CMK (cell line): ENCODE measurements at places on chromosomes 5 and 9.

DNA sequence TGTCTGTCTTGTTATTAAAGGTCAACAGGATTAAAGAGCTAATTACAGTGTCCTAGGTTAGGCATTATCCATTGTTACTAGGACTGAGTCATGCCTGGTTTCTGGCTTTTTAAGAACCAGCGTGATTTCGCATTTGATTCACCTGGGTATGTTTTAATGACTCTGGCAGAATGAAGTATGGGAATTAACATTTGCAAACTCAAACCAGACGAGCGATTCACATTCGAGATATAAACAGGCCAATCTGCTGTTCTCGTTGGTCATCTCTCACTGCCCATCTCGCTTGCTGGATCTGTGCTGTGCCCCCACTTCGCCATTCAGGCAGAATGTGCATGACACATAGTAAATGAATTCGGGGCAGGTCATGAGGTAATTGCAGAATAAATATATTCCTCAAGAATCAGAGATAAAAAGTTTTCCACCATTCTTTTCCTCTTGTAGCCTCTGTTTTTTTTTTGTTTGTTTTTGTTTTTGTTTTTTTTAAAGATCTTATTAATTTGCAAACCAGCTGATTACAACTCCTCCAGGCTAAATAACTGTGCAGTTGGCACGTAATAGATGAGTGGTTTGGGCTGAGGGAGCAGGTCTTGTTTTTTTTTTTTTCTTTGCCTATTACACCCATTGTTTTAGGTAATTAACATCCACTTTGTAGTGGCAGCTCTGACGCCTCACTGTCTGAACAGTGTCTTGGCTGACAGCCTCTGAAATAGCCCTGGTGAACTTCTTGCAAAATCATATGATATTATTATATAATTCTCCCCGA, 313.5 kb upstream of the MSX2 start:
- DNase-seq = no peak

- no peak for DNase-seq
These were observed 117.3 kb upstream of the FGF10 start for GRCh38 chr5:44506561-44506960.

GRCh38 chr5:119290161-119290569, 65.7 kb upstream of the TNFAIP8 start:
- no peak for DNase-seq

DNA sequence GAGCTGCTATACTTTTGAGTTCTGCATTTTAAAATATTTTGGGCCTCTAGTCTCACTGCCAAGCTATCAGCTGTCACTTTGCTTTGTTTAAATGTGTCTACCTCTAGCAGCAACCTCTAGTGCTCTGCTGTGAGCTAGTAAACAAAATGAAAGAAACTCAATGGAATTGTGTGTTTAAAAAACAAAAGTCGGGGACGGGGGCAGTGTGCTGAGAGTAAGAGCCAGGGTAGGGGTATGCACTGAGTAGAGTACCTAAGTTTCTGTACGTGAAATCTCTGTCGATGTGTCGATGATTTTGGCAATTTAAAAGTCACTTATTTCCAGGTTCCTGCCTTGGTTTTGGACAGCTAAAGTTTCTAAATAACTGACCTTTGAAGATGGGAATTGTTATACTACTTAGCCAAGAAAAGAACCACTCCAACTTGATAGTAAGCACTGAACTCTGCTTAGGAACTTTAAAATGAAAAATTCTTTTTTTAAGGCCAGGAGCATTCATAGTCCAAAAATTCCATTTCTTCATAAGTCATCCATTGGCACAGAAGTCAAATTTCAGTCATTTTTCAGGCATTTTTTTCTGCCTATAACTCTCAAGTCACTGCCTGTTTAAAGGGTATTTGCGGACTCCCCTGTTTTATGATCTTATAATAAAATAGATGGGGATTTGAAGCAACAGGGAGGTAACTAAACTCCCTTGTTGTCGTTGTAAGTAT, 111.5 kb downstream of the SAXO1 start:
- no peak for DNase-seq

GRCh38 chr5:13866792-13867191, 77.7 kb downstream of the DNAH5 start:
- peak; percentile 20 for DNase-seq

DNA sequence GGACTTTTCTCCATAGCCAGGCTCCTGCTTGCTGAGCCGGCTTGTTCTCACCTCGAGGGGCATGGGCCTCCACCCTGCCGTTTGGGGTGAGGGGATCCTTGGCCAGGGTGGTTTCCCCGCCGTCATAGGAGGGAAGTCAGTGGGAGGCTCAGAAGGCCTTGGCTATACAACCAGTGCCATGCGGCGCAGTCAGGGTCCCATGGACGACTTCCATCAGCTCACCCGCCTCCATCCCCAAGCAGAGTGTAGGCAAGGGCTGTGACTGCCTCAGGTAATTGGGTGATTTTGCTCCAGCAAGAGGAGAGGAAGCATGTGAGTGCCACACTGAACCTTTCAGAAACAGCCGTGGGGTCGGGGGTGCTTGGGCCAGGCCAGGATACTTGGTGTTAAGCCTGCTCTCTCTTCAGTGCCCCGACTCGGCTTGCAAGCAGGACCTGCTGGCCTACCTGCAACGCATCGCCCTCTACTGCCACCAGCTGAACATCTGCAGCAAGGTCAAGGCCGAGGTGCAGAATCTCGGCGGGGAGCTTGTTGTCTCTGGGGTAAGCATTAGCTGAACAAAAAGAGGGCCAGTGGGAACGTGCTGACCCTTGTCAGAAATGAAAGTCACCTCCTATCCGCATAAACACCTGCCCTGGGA, 57.2 kb upstream of the LRRTM2 start:
- DNase-seq = no peak

- no peak for DNase-seq
These were observed 20.1 kb downstream of the SREK1 start for GRCh38 chr5:66164044-66164790.

DNA sequence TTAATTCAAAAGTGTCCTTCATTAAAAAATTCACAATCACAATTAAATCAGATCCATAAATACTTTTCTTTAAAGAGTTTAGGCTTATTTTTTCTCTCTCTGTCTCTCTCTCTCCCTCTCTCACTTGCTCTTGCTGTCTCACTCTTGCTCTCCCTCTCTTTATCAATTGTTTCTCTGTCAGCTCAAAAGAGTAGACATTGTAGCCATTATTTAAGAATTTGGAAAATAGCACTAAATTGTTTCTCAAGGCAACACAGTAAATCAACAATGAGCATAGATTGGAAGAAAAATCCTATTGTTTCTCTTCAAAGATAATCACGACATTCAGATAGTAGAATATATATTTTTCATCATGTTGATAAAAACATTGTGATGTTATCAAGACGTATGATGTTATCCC, 1114.0 kb downstream of the PTPRD start:
- DNase-seq = no peak

DNA sequence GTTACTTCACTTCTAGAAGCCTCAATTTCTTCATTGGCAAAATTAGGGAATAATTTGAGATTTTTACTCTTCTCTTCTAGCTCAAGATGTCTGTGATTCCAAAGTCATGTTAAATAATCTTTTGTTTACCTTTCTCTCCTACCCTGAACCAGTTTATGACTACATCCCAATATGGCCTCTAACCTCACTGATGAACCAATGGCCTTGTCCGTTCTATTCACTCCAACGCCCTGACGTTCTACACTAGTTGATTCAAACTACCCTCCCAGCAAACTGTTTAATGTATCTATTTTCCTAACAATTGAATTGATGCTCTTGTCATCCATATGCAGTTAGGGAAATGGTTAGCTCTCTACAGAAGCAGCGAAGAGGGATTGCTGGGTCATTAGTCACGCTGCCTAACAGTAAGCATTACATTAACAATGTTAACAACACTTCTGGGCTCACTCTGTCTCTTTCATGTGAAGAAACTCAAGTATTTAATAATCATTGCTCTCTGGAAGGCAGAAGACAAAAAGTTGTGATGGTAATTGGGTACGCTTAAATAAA, 38.0 kb downstream of the RAPGEF1 start:
- no peak for DNase-seq

GRCh38 chr5:52786949-52787599, 642 bp upstream of the ITGA1 start:
- DNase-seq = no peak

DNA sequence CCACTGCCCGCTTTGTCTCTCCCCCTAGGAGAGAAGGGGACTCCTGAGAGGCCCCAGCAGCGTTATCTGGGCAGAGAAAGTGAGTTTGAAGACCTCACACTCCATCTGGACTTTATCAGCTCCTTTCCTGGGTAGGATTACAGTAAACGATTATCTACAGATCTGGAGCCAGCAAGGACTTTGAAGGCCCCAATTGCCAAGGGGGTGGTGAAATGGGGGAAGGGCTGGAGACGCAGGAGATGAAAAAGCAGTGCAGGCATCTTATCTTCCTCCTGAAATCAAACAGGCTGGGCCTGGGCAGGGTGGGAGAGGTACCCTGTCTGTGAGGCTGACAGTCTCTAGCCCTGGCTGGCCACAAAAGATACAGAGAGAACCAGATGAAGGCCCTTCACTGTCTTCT, 105.8 kb upstream of the MSX2 start:
- no peak for DNase-seq

DNA sequence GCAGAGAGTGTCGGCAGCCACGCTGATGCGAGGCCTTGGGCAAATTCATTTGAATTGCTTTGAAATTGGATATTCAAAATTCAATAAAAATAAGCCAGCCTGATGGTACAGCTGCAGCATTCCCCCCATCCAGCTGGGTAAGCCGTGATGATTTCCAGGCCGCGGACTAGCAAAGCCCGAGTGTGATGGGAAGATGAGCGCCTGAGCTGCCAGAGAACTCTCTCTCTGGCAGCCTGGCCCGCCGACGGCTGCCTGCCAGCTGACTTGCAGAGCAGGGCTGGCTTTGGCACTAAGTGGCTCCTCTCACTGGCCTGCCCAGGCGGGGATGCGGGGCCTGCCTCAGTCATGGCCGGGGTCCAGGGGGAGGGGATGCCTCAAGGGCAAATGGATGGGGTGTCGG, 268.3 kb upstream of the WWC1 start:
- DNase-seq = no peak

DNA sequence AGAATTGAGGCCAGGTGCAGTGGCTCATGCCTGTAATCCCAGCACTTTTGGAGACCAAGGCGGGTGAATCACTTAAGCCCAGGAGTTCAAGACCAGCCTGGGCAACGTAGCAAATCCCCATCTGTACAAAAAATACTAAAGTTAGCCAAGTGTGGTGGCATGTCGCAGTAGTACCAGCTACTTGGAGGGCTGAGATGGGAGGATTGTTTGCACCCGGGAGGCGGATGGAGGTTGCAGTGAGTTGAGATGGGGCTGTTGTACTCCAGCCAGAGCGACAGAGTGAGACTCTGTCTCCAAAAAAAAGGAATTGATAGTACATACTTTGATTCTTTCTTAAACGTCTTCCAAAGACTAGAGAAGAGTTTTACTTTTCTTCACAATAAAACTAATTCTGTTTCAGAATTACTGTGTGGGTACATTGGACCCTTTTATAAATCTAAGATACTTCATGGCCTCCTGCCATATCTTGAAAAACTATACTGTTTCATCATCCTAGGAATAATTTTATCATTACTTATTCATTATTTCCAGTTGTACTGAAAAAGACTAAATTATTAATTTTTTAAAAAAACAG, 132.0 kb upstream of the GRHPR start:
- DNase-seq = no peak

DNA sequence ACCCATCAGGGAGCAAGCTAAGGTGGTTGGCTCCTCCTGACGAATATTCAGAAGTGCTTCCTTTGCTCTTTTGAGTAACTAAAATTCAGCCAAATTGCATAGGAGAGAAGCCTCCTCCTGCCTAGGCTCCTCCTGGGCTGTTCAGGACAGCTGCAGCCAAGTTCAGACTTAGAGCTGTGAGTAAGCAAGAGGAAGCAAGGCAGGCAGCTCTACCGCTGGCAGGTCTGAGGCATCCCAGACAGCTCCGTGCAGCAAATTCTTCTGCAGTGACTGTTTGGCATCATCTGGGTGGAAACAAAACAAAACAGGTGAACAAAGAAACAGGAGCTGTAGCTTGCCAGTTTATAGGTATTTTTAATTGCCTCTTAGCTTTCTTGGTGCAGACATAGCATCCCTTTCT, 421.0 kb downstream of the GADD45G start:
- no peak for DNase-seq

DNA sequence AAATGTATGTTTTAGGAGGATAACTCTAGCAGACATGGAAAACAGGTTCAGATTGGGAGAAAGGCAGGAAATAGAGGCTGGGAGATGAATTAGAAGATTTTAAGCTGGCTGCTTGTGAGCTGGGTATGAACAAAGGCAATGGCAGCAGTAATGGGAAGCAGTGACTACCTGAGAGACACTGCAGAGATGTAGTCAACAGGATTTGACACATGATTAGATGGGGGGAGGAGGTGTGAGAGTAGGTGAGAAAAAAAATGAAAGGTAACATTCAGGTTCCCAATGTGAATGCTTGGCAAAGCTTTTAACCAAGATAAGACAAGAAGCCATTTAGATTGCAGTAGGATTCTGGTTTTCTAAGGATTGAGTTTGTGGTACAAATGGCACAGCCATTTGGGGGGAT, 22.8 kb upstream of the IFNE start:
- no peak for DNase-seq

- no peak for DNase-seq
These were observed 54.2 kb downstream of the FNBP1 start for GRCh38 chr9:129988607-129989361.

DNA sequence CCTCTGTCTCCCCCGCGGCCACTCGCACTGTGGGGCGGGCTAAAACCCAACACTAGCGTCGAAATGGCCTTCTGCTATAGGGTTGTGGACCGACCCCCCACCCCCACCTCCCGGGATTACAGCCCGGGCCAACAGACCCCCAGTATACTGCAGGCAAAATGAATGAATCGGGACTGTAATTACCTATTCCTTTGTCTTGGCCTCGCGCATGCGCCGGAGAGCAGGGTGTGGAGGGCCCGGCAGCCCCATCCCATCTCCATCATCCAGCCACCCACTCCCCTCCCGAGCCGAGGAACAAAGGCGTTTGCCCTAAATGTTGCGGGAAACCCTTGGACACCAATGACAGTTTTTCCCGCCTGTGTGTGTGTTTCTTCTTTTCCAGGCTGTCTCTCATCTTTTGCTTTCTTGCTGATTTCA, 1.6 kb downstream of the BASP1 start:
- no peak for DNase-seq

DNA sequence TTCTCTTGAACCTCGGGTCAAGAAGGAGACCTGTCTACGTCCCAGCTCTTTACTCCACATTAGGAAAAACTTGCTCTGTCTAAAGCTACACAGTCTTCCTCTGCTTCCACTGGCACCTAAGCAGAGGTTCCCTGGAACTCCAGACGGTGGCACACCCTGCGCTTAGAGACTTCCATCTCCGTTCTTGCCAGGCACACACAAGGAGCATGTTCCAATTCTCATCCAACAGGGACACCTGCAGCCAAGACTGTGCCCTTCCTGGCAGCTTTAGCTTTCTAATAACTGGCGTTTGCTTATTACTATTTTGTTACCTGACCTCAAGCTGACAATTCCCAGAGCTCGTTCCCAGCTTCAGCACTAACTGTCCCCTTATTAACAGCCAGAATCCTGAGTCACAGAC, 16.0 kb downstream of the CAPSL start:
- no peak for DNase-seq

GRCh38 chr5:3190433-3190832, 405.2 kb upstream of the IRX1 start:
- no peak for DNase-seq
